ENCODE measurements at places on chromosomes 13 and 19. TPM values are rescaled to one million over a fixed set of nuclear protein-coding genes. Genes with fewer than 3 reads are reported as not detected.

GRCh38 chr19:29239213-29239776 lies 26.3 kb upstream of the UQCRFS1 start:
- H3K36me3 ChIP-seq, result no peaks in the 10 kb centered on the region
- no peak overlapping the region for H3K27ac ChIP-seq
- no peak for DNase-seq
- peaks cover 17% of the 10 kb centered on the region for H3K27me3 ChIP-seq
- H3K4me1 ChIP-seq, result no peaks in the 10 kb centered on the region

DNA sequence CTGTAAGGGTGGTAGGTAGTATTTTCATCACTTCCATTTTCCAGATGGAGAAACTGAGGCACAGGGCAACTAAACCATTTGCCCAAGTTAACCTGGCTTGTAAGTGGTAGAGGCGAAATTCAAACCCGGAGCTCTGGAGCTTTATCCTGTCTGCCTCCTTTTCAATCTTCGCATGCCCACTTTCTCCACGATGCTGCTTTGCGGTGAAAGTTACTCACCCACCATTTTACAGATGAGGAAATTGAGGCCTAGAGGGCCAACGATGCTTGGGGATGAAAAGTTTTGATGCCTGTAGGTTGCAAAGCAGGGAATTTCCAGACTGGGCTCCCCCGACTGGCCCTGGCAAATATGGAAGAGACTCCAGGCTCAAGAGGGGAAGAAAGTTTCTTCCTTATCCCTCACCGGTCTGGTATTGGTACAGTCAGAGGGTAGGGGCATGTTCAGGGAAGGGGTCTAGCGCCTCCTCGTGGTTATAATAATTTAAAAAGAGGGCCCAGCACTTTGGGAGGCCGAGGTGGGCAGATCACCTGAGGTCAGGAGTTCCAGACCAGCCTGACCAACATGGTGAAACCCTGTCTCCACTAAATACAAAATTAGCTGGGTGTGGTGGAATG lies 1.9 kb upstream of the SH2D3A start:
- H3K4me3 ChIP-seq, result no peak overlapping the region
- DNase-seq, result no peak
- no peaks in the 10 kb centered on the region for H3K36me3 ChIP-seq
- H3K27ac ChIP-seq, result no peak overlapping the region

- H3K27ac ChIP-seq, result peak overlapping the region; percentile 64
- peak overlapping the region; percentile 57 for H3K4me3 ChIP-seq
- DNase-seq, result no peak
- peaks cover 8% of the 10 kb centered on the region for H3K27me3 ChIP-seq
- peaks cover 16% of the 10 kb centered on the region for H3K4me1 ChIP-seq
Measured at GRCh38 chr13:34155931-34156607, 338.1 kb downstream of the RFC3 start.

GRCh38 chr13:93776936-93777335 lies 550.3 kb downstream of the GPC6 start:
- no peak overlapping the region for H3K4me3 ChIP-seq
- no peaks in the 10 kb centered on the region for H3K27me3 ChIP-seq
- H3K27ac ChIP-seq, result no peak overlapping the region
- no peaks in the 10 kb centered on the region for H3K4me1 ChIP-seq
- no peaks in the 10 kb centered on the region for H3K36me3 ChIP-seq
- DNase-seq, result no peak

DNA sequence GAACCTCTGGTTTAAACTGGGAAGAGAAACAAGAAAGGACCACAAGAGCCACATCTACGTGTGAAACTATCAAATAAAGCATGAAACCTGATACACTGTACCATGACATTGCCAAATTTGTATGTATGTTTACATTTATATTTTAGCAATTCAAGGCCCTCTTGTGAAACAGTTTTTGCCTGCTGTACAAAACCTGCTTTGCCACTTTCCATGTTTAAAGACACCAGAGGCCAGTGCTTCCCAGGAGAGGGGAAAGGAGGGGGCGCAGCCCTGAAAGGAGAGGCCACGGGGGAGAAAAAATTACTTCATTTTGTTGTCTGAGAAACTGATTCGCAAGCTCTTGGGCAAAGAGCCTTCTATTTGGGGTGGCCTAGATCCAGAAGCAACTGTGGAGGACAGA lies 124.8 kb downstream of the DCLK1 start:
- peak overlapping the region; percentile 22 for H3K27ac ChIP-seq
- no peaks in the 10 kb centered on the region for H3K4me1 ChIP-seq
- no peak overlapping the region for H3K4me3 ChIP-seq

- H3K27me3 ChIP-seq, result no peaks in the 10 kb centered on the region
- H3K36me3 ChIP-seq, result peaks cover 39% of the 10 kb centered on the region
- H3K27ac ChIP-seq, result no peak overlapping the region
- no peaks in the 10 kb centered on the region for H3K4me1 ChIP-seq
Measured at GRCh38 chr13:97376981-97377380, 57.0 kb upstream of the RAP2A start.

DNA sequence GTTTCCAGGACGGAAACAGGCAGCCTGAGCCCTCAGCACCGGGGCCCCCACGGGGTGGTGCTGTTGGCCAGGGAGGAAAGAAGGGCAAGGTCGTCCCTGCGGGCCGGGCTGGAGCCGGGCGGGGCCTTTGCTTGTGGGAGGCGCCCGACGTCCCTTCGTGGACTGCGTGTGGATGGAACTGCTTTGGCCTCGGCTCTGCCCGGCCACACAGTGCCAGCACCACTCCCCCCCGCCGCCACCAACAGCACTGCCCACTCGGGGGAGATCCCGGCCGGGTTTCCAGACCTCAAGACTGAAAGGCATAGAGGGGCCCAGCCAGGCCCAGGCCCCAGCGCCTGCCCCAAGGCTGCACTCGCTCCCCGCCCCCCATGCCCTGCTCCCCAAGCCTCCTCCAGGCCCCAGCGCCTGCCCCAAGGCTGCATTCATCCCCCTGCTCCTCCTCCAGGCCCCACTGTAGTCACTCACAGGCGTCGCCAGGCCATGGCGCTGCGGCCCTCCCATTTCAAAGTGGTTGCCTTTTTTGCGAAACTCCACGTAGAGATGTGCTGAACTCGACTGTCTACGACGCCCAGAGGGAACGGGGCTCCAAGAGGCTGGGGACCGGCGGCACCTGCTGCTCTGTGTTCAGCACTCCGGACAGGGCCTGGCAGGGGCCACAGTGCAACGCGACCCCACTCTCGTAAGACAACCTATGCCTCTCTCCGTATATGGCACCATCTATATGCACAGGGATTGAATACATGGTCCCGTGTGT lies 22.5 kb downstream of the C13orf46 start:
- no peaks in the 10 kb centered on the region for H3K36me3 ChIP-seq
- no peak overlapping the region for H3K4me3 ChIP-seq
- H3K27ac ChIP-seq, result no peak overlapping the region
- no peaks in the 10 kb centered on the region for H3K27me3 ChIP-seq
- DNase-seq, result no peak

GRCh38 chr13:95216182-95216581 lies 85.1 kb downstream of the ABCC4 start:
- no peak overlapping the region for H3K27ac ChIP-seq
- H3K27me3 ChIP-seq, result no peaks in the 10 kb centered on the region
- peaks cover 14% of the 10 kb centered on the region for H3K36me3 ChIP-seq
- no peak overlapping the region for H3K4me3 ChIP-seq
- H3K4me1 ChIP-seq, result peaks cover 21% of the 10 kb centered on the region

GRCh38 chr19:4518345-4519171 lies at the start of gene PLIN4:
Gene PLIN4, minus strand, starts transcription at chr19:4518486. Its CDS starts 214 bp downstream, at chr19:4518272.
- no peak within 1 kb of the TSS for H3K4me3 ChIP-seq
- H3K36me3 ChIP-seq, result no peaks in the 10 kb centered on the region
- DNase-seq, result peak; percentile 66
- no peaks in the 10 kb centered on the region for H3K27me3 ChIP-seq
- no peak within 1 kb of the TSS for H3K27ac ChIP-seq
- H3K4me1 ChIP-seq, result no peaks in the 10 kb centered on the region

DNA sequence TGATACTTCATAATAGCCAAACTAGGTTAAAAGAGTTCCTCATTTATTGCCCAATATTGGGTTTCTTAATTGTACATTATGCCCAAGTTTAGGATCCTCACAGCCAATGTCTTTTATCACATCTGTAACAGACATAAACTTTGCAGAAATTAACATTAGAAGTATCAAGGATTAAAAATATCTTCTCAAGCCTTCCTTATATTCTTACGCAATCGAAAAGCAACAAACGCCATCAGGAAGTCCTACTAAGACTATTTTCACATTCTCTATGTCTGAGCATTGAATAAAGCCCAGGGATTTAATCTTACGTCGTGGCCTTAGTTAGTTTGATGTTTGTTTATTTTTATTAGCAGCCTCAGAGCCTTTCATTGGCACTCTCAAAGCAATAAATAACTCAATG lies 1660.4 kb upstream of the MIR17HG start:
- peaks cover 6% of the 10 kb centered on the region for H3K27me3 ChIP-seq
- H3K4me3 ChIP-seq, result no peak overlapping the region
- H3K4me1 ChIP-seq, result peaks cover 3% of the 10 kb centered on the region
- DNase-seq, result no peak
- no peaks in the 10 kb centered on the region for H3K36me3 ChIP-seq

The F7 gene
- total RNA-seq, result 5.3 TPM

The NALCN gene
- total RNA-seq, result 0.70 TPM

The ZNF729 gene
- total RNA-seq, result not detected

The APOC4 gene
- total RNA-seq, result not detected

The S1PR4 gene
- not detected for total RNA-seq

The CGB7 gene
- total RNA-seq, result 1.9 TPM
